Smooth muscle cell of the umbilical artery (primary cell): ENCODE measurements at places on chromosomes 16 and 17. TPM values are rescaled to one million over a fixed set of nuclear protein-coding genes. Genes with fewer than 3 reads are reported as not detected.

Gene OTOP2
- total RNA-seq, result not detected in 2 replicates

Gene MYH11
- total RNA-seq, result under 0.01 TPM in 2 replicates

Gene STH
- total RNA-seq, result not detected in 2 replicates

Gene OR3A3
- not detected in 2 replicates for total RNA-seq

Gene UTS2R
- not detected in 2 replicates for total RNA-seq
